ENCODE measurements at places on chromosomes 11 and 22.

DNA sequence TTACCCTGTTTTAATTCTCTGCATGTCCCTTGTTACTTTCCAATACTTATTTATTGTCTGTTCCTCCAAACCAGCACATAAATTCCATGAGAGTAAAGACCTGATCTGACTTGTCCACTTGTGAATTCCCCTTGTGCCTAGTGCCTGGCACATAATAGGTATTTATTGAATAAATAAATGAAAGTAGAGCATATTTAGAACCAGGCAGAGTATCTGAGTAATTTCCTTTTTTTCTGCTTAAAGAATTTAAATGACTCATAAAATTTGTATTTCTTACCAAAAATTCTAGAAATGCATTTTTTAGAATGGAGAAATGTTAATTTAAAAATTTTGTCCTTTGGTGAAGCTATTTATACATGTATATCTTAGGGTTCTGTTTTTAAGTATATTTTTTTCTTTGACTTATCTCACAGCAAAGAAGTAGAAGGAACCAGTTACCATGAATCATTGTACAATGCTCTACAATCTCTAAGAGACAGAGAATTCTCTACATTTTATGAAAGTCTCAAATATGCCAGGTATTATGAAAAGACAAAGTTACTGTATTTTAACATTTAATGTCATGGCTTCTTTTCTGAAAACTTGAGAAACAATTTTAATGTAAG, 96.8 kb downstream of the ATM start:
- no peak for DNase-seq

DNA sequence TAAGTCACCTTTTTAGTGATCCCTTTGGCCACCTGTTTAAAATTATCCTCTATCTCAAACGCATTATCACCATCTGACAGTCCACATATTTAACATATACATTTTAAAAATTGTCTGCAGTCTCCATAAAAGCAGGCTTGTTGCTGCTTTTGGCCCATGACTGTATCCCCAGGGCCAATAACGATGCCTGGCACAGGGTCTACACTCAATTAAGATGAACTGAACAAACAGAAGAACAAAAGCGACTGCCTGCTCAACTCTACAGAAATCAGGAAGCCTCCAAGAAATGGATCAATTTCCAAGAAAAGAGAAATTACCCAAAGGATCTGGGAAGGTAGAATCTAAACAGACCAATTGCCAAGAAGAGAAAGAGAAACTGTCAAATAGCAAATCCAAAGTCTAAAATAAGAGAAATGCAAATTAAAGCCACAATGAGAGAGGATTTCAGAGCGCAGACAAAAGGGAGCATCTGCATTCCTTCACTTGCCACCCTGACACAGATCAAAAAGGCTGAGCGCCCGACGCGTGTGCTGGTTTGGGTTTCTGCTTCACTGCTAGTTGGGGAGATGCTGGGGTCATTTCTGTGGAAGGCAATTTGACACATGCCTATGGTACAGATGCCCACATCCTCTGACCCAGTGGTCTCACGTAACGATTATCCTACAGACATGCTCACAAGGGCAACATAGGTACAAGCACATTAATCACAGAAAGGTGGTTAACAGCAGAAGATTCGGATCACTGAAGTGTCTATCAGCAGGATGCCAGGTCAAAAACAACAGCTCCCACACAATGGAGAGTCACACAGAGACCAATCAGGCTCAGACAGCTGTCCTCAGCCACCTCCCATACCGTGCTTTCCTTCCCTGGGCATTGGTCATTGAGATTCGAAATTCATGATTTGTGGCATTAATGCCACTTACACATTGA, 55.9 kb downstream of the SHISAL1 start:
- DNase-seq: no peak

DNA sequence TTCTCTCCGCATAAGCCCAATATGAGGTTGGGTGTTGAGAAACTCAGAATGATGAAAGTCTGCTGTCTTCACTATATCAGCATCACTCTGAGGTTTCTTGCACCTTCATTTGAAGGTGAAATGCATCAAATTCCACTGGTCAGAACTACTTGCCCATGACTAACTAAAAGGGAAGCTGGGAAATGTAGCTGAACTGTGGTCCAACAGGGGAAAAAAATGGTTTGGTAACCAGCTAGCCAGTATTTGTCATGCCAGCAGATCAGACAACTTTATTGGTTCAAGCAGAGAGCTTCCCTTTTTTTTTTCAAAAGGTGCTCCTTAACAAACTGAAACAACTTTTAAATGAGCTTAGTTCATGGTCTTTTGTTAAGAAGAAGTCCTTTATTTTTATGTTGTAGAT, 14.2 kb upstream of the PIK3C2A start:
- no peak for DNase-seq

DNA sequence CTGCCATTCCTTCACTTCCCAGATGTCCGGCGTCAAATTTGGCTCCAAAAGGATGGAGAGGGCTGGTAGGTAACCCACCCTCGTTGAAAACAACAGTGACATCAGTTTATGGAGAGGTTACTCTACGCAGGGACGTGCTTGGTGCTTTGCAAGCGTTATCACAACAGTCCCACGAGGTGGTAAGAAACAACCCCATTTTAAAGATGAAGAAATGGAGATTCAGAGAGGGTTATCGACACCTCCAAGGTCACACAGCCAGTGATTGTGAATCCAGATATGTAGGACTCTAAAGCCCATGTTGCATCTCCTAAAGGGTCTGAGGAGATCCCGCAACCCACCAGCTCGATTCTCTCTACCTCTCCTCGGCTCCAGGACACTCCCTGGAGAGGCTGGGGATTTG, 773 bp downstream of the MIAT start:
- DNase-seq: no peak

DNA sequence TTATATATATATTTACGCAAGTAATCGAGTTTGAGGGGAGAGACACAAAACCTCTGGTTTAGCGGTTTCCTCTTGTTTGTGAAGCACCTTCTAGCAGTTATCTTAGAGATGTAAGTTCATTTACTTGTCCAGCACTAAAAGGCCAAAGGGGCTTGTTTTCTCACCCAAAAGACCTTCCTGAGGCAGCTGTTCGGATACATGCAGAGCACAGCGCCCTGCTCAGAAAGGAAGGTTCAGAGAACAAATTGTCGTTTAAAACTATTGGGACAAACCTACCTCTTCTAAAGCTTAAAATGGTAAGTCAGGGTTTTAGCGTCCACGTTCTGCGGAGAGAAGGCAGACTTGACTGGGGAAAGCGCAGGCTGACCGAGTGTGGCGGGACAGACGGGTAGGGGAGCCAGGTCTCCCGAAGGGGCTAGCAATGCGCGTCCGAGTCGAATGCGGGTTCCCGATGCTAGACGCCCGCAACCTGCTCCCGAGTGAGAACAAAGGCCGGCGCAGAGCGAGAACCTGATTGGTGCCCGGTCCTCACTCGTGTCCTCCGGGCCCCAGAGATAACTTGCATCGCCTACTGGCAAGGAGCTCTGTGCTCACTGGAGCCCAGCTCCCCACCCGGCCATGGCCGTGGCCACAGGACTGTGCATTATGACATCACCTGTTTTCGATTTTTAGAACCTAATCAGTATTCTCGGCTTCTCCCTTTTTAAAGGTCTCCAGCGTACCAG, 1.0 kb upstream of the SESN3 start:
- peak; percentile 50 for DNase-seq

Data from activated T-helper 1 cell treated with anti-CD3 and anti-CD28 coated beads, Interleukin-2, amount 50 U/mL, for 16 hours (primary cell).